CD4-positive, CD25-positive, alpha-beta regulatory T cell (primary cell): ENCODE measurements at places on chromosomes 7 and 10. TPM values are rescaled to one million over a fixed set of nuclear protein-coding genes. Genes with fewer than 3 reads are reported as not detected.

Gene CDC14C
- not detected for total RNA-seq

Gene IQUB
- not detected for total RNA-seq

Gene ACSM6
- not detected for total RNA-seq

Gene NT5C2
- 59.6 TPM for total RNA-seq

Gene EEPD1
- total RNA-seq: 9.2 TPM
